GOT3 (cell line): ENCODE measurements at places on chromosomes 4 and X.

GRCh38 chr4:41363384-41363981 is 106.8 kb downstream of the UCHL1 start:
- DNase-seq: no peak

- no peak for DNase-seq
Measured at GRCh38 chr4:113998531-113998930, 19.1 kb upstream of the ARSJ start.

GRCh38 chrX:101693476-101693875 is 33.8 kb upstream of the ARMCX2 start:
- DNase-seq: no peak

DNA sequence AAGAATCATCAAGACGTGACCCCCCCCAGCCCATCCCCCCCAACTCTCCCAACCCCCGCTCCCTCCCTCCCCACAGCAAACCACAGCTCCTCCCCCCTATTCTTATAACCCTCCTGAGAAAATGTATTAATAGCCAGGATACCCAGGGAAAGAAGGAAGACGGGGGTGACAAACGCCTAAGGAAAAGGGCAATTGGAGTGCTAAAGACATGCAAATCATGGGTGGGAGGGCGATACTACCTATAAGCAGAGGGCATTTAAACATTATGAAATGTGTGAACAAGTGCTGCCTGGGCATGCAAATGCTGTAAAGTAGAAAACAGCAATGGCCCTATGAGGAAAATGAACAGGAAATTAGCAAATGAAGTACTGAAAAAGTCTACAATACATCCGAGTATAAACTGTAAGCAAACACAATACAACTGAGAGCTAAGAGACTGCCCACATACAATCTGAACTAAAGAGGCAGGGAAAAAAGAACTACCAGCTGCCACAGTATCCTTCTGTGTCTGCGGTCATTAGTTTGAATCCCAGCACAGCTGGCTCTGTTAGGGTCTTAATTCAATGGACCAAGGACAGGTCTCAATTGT is 2.4 kb downstream of the CXXC4 start:
- DNase-seq: no peak

GRCh38 chr4:82363896-82364487 is 9.8 kb downstream of the HNRNPD start:
- no peak for DNase-seq

DNA sequence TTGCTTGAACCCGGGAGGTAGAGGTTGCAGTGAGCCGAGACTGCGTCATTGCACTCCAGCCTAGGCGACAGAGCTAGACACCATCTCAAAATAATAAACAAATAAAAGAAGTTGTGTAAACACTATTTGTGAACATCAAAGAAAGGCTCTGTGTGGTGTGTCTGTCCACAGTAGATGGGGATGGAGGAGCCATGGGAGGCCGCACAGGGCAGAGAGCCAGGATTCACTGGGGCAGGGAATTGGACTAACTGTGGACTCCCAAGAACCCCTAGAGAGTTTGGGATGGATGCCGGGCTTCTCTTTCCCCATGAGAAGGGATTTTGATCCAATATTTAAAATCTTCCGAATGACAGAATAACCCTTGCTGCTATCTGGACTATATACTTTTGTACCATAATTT is 26.5 kb downstream of the TBC1D1 start:
- no peak for DNase-seq

DNA sequence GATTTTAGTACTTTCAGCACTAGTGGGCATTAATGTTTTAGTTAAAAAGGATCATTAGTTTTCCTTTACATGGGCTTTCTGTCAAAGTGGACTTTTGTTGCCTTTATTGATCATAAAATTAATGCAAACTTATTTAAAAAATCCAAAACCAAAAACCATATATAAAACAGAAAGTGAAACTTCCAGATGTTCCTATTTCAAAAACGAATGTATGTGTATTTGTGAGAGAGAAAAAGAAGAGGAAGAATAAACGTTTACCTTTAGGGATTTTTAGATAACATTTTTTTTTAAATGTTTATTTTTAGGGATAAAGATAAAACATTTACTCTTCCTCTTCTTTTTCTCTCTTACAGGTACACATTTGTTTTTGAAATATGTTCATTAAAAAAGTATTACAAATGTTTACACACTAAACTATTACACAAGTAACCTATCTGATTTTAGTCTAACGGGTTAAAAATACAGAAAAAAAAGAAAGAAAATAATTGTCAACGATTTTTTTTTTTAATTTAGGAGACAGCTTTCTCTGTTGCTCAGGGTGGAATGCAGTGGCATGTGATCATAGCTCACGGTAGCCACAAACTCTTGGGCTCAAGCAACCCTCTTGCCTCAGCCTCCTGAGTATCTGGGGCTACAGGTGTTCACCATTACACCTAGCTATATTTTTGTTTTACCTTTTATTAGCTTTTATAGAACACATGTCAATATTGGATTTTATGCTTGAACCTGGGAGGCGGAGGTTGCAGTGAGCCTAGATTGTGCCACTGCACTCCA is 16.8 kb upstream of the COX18 start:
- no peak for DNase-seq

GRCh38 chrX:131821945-131822622 is 201.0 kb upstream of the STK26 start:
- DNase-seq: no peak

DNA sequence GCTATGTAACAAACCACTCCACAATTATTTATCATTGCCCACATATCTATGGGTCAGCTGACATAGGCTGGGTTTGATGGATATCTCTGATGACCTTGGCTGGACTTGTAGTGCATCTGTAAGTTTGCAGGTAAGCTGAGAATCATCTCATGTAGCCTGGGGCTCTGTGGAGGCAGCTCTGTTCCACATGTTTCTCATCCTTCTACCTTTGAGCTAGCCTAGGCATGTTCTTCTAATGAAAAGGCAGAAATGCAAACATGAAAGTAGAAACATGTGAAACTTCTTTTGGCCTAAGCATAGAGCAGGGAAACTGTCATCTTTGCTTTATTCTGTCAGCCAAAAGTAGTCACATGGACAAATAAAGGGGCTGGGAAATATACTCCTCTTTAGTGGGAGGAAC is 18.2 kb downstream of the MRPL1 start:
- DNase-seq: no peak

GRCh38 chr4:174524242-174524641 is 2.0 kb upstream of the HPGD start:
- DNase-seq: no peak

DNA sequence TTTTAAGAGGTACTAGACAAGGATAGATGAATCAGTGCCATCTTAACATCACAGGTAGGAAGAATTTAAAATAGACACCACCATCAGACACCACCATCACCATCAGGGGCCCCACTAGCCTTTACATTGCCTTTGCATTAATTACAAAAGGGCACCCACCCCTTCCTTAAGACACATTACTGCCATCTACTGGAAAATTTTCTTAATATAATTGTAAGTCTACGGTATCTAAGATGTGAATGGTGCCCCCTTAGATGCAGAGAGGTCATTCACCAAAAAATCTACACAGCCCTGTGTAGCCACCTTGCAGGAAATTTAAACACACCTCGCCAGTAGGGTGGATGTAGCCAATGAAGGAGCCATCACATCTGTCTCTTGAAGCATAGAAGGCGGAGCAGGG is 184.1 kb downstream of the MID1IP1 start:
- DNase-seq: no peak

GRCh38 chr4:1478766-1479355 is 72.6 kb upstream of the NKX1-1 start:
- no peak for DNase-seq

- no peak for DNase-seq
Measured at GRCh38 chrX:124190440-124190839, 142.0 kb upstream of the TEX13D start.

DNA sequence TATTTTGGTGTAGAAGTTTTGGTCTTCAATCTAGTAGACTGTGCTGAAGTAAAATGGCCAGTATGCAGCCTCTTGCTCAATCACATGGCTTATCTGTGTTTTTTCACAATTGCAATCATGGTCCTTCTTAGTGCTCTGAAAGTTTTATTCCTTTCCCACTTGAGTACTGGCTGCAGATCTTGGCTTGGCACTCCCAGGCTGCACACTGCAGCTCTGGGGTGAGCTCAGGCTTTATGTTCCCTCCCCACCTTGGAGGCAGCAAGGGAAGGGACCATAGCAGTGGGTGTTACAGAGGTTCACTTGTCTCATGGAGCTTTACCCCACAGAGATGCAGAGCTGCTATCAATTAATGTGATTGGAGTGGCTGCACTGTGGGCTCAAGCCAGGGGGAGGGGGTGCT is 156.0 kb downstream of the TENT5D start:
- no peak for DNase-seq

DNA sequence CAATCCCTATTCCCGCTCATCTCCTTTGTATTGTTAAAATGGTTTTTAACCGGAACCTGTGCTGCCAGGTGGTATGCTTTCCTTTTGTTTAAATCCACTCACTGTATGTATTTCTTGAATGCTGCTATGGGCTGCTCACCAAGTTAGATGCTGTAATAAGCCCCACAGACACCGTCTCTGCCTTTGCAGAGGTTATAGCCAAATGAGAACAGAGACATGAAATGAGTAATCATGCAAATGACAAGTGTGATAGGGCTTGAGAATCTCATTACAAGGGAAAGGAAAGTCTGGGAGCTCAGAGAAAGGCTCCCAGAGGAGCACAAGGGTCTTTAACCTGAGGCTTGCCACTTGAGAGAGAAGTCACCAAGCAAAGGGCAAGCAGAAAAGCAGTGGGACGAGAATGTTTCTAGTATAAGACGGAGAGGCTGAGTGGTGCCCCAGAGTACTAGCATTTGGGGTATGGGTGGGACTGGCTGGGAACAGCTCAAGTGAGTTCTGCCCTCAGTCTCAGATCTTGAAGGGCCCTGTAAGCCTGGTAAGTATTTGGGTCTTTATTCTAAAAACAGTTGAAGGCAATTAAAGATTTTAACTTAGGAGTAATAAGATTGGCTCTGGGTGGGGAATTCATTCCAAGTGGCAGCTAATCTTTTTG is 110.8 kb upstream of the H2AZ1 start:
- no peak for DNase-seq

DNA sequence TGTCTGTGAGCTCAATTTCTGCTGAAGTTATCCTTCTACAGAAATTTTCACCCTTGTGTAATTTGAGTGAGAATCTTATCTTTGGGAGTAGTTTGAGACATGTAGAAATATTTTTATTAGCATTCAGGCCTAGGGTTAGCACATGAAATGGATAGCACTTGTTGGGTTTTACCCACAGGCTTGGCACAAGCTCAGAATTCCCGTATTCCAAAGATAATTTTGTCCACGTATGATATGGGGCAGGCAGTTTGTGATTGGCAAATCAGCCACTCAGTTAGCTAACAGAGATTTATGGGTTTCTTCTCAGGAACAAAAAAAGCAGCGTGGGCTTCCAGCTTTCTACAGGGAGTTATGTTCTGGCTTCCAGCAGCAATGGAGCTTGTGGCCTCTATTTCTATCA is 117.9 kb upstream of the DCAF8L1 start:
- DNase-seq: no peak

DNA sequence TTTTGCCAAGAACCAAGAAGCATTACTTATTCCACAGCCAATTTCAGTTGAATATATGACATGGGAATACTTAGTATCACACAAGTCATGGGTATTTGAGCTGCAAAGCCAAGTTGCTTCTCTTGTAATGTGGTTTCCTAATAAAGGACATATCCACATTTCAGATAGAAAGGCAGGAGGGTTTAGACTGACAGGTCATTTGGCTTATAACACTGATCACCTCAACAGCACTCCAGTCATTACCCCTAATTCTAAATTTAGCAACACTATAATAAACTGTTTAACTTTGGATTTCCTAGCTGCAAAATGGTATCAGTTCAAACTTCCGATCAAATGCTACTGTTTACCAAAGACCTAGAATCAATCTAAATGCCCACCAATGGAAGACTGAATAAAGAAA is 114.0 kb upstream of the FTHL17 start:
- DNase-seq: no peak

- no peak for DNase-seq
Measured at GRCh38 chr4:129829373-129829772, 733.4 kb downstream of the C4orf33 start.

DNA sequence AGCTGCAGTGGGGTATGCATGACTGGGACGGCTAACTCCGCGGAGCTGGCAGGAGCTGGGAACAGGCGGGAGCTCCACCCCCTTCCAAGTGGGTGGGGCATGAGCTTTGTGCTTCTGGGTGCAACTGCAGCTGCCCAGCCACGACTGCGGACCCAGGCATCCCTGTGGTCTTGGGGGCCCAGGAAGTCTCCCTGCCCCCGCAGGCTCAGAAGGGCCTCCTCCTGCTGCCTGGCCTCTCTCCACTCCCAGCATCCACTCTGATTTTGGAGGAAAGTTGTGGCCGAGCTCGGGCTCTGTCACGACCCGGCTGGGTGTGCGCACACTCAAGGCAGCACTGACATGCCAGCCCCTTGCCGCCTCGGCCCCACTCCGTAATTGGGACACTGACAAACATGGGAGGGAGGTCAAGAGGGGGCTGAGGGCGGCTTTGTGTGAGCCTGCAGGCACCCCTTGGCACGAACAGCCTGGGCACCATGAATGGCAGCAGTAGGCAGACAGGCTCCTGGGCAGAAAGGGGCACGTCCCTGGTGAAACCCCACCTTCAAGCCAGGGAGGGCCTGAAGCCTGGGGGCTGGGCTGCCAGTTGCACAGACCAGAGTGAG is 822.6 kb downstream of the GLUD2 start:
- DNase-seq: no peak

GRCh38 chrX:40245488-40246071 is 147.8 kb upstream of the BCOR start:
- DNase-seq: no peak

DNA sequence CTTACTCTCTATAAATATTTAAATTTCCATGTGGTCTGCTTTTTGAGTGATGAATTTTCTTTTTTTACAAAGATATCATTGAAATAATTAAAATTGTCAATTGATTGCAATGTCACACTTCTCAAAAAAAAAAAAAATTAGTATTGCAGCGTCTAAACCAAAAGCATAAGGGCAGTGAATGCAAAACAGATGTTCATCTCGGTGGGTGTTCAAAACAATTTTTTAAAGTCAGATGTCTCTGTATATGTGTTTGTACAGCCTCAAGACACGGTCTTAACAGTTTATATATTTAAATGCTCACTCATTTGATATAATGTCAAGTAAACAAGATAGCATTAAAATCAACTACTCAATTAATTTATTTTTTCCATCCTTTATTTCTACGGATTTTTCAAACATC is 52.3 kb downstream of the PALLD start:
- DNase-seq: no peak

GRCh38 chr4:104451573-104451972 is 43.1 kb downstream of the CXXC4 start:
- DNase-seq: no peak

DNA sequence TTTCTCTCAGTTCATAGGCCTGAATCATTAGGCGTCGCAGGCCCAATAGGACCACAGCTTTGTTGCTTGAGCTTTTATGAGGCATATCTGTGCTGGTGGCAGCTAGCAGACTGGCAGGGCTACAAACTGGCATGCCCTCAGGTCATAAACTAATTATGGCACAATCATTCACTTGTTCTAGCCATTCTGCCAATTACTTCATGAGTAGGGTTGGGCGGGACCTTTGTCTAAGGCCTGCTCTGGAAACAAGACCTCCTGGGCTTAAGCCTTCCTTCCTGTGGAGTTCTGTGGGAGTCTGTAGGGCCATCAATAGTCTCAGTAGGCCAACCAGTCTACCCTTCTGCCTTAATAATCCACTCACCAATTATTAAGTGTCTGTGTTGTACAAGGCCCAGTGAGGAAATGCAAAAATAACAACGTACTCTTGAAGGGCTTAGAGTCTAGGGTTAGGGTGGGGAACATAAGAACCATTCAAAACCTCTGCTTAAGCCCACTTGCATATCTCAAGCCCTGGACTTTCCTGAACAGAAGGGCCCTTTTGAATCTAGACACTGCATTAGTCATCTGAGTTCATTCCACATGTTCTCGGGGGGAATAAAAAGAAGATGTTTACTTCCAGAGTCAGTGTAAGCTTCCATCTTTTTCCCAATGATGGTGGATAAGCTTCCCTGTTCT is 44.5 kb downstream of the SHROOM4 start:
- DNase-seq: no peak
